SK-N-DZ (cell line): ENCODE measurements at places on chromosomes 11 and 22.

- no peak for DNase-seq
Observed at GRCh38 chr11:94032066-94032465, 10.9 kb downstream of the HEPHL1 start.

DNA sequence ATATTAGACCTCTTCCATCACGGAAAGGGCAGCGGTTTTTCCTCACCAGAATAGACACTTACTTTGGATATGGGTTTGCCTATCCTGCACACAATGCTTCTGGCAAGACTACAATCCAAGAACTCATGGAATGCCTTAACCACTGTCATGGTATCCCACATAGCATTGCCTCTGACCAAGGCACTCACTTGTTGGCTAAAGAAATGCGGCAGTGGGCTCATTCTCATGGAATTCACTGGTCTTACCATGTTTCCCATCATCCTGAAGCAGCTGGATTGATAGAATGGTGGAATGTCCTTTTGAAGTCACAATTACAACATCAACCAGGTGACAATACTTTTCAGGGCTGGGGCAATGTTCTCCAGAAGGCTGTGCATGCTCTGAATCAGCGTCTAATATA lies 20.8 kb downstream of the MS4A4E start:
- no peak for DNase-seq

GRCh38 chr22:48577014-48577690 lies 1250.5 kb downstream of the BRD1 start:
- no peak for DNase-seq

GRCh38 chr11:6927030-6927617 lies 898 bp downstream of the ZNF215 start:
- no peak for DNase-seq

DNA sequence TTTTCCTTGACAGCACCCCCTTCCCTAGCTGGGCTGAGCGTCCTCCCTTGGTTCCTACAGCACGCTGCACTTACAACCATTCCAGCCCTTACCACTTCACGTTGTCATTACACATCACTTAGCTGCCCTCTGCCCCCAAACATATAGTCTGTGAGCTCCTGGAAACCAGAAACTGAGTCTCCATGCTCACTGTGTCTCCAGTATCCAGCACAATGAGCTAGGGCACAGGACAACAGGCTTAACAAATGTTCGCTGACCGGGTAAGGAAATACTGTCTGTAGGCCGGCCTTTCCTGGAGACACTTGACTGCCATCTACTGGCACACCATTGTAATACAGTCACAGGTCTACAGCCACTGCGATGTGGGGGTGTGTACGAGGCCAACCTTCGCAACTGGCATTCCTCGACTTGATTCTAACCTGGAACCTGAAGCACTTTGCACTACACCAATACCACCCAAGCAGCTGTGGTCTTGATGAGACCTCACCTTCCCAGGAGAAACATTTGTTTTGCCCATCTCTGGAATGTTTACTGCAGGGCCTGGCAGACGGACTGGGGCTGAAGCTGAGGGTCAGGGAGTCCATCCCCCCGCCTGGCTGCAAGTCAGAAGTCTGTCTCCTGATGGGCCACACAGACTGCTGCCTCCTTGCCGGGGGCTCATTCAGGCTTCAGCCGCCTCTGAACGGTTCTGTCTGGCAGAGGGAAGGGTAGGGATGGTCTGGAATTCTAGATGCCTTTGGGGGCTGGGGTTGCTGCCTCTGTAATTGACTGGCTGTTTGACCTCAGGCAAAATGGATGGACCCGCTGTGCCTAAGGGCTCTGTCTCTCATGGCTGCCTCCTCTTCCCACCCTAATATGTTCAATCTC lies 72.0 kb downstream of the SYN3 start:
- DNase-seq, result peak; percentile 78

- no peak for DNase-seq
Observed at GRCh38 chr22:45884201-45885062, 92.5 kb downstream of the WNT7B start.

- DNase-seq, result no peak
Observed at GRCh38 chr22:17939011-17939410, 85.3 kb downstream of the MICAL3 start.

- no peak for DNase-seq
Observed at GRCh38 chr11:61980783-61981541, 13.5 kb upstream of the FTH1 start.

GRCh38 chr22:38397189-38398085 lies 57.6 kb downstream of the KCNJ4 start:
- no peak for DNase-seq

- DNase-seq, result no peak
Observed at GRCh38 chr11:120141768-120142423, 4.0 kb upstream of the TRIM29 start.

GRCh38 chr11:92702805-92703448 lies 266.5 kb upstream of the MTNR1B start:
- DNase-seq, result no peak

DNA sequence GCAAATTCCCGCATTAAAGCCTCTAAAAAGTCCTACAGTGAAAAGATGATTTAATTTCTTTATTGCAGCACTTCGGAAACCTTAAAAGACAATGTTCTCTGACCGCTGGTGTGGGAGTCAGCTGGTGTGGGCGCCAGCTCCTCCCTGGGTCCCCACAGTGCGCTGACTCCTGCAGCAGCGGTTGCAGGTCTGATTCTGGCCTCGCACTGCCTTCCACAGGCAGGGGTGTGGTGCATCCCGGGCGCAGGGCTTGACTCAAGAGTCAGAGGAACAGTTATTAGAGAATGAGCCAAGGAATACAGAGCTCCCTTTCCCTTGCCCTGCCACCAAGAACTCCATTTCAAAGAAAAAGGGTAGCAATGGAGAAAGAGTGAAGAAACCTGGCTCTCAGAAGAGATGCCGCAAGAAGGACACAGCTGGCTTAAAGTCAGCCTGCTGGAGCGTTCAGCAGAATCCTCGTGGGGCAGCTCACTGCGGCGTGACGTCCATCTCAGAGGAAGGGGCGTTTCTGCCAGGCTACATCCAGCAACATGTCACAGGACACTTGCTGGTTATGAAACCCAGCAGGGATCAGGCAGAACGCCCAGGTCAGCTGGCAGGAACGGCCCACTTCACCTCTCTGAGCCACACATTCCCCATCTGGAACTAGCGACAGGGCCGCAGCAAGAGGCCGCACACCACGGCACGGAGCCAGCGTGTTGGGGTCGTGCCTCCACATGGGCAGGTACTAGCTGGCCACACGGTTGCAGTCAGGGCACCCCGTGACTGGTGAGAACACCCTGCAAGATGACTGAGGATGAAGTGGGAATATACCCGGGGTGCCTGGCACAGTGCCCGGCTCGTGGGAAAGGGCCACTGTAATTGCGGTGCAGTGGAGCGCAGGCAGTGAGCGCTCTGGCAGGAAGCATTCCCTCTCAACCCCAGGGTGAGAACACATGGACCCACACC lies 18.1 kb upstream of the EFCAB6 start:
- DNase-seq, result no peak

- no peak for DNase-seq
Observed at GRCh38 chr22:20624161-20624616, 116.8 kb downstream of the MED15 start.

DNA sequence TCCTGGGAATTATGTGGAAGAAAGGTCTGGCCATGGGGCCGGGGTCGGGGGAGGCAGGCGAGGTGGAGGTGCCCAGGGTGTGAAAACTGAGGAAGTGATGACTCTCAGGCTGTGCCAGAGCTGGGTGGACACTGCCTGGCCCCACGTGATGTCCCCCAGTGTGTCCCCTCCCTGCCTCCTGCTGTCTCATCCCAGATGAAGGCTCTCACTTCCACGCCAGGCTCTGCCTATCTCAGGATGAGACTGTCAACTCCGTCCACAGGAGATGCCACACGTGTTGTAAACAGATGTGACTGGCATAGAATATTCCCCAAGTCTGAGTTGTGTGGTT lies 51.4 kb downstream of the RPS6KA4 start:
- DNase-seq, result no peak

- DNase-seq, result no peak
Observed at GRCh38 chr11:71060391-71060791, 192.0 kb downstream of the SHANK2 start.

- DNase-seq, result no peak
Observed at GRCh38 chr22:27467711-27468110, 333.8 kb downstream of the MN1 start.
